ENCODE measurements at places on chromosomes 5 and 9.

GRCh38 chr5:139709582-139710318 is 61.6 kb downstream of the CXXC5 start:
- peak; percentile 34 for DNase-seq

DNA sequence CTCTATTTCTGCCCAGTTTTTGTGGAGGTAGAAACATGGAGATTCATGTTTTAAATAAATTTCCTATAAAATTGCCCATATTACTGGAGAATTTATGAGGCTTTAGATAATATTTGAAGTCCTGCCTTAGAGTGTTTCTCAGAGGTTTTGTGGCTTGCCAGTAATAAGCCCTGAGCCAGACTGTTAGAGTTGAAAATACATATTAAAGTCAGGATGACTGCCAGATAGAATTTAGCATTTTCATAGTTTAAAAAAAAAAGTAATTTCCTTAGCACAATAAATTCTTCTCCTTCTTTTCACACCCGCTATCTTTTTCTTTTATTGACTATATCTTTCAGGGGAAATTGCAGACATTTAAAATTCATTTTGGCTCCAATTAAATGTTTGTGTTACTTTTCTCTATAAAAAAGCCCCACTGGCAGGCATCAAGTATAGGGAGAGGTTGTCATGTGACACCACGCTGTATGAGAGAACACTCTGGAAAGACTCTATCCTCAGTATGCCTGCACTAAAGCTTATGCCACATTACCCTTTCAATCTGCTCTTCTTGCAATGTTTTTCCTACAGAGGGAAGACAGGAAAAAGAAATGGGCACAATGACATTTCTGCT is 135.2 kb downstream of the MPDZ start:
- no peak for DNase-seq

DNA sequence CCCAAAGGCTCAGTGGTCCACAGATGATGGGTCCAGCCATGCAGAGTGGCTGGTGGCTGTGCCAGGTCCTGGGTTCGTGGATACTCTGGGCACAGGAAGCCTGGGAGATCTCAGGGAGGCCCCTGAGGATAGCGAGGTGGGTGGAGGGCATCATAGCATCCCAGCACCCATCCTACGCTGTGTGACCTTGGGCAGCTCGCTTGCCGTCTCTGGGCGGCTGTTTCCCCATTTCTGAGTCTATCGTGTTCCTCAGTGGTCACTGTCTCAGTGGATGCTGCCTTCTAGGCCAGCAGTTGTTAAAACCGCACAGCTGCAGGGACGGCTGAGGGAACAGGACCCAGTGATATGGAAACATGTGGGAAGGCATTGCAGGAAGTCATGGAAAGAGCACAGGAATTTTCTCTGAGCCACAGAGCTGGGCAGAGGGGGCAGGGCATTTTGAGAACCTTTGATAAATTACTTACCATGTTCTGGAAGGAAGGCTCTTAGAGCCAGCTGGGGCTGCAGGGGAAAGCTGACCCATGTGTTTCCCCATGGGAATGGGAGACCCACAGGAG is 86.4 kb upstream of the COL5A1 start:
- DNase-seq = no peak

GRCh38 chr5:170336065-170336464 is 38.5 kb upstream of the LCP2 start:
- DNase-seq = no peak

Measured in transverse colon (tissue), 4 donors.